ENCODE measurements at places on chromosomes 7 and 10.

DNA sequence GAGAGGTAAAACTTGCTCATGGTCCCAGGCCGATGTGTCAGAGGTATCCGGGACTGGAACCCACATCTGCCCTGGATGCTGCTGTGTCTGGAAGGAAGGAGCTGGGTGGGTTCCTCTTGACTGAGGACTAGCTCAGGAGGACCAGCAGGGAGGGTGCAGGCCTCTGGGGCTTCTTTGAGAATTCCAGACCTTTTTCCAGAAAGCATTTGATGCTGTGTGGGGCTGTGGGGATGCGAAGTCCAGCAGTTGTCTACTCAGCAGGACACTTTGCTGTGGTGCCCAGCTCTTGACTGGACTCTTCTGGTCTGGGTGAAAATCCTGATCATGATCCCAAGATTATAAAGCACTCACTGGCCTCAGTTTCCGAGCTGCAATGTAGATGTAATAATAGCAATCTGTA is 1.7 kb downstream of the RAMP3 start:
- no peak for DNase-seq

GRCh38 chr10:131666091-131666490 is 234.7 kb upstream of the PPP2R2D start:
- no peak for DNase-seq

DNA sequence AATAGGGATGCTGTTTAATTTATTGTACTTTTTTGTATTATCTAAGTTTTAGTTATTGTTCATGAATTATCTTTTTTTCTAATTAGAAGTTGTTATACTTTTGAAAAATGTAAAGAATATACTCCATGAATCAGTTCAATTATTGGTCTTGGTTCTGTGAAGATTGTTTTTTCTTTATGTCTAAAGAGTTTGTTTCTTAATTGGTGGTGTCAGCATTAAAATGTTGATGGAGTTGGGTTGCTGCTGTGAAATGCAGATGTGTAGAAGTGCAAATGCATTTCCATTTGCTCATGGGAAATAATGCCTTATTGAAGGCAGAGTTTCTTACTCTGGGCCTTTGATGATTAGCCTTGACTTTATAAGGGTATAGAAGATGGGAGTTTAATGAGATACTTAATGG is 11.9 kb downstream of the NRG3 start:
- DNase-seq = no peak

DNA sequence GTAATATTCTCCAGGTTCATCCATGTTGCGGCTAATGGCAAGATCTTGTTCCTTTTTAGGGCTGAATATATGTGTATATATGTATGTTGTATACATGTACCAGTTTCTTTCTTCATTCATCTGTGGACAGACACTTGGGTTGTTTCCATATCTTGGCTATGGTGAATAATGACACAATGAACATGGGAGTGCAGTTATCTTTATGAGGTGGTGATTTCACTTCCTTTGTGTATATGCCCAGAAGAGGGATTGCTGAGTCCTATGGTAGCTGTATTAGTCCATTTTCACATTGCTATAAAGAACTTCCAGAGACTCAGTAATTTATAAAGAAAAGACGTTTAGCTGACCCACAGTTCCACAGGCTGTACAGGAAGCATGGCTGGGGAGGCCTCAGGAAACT is 17.1 kb upstream of the TSPAN15 start:
- DNase-seq = peak; percentile 28

DNA sequence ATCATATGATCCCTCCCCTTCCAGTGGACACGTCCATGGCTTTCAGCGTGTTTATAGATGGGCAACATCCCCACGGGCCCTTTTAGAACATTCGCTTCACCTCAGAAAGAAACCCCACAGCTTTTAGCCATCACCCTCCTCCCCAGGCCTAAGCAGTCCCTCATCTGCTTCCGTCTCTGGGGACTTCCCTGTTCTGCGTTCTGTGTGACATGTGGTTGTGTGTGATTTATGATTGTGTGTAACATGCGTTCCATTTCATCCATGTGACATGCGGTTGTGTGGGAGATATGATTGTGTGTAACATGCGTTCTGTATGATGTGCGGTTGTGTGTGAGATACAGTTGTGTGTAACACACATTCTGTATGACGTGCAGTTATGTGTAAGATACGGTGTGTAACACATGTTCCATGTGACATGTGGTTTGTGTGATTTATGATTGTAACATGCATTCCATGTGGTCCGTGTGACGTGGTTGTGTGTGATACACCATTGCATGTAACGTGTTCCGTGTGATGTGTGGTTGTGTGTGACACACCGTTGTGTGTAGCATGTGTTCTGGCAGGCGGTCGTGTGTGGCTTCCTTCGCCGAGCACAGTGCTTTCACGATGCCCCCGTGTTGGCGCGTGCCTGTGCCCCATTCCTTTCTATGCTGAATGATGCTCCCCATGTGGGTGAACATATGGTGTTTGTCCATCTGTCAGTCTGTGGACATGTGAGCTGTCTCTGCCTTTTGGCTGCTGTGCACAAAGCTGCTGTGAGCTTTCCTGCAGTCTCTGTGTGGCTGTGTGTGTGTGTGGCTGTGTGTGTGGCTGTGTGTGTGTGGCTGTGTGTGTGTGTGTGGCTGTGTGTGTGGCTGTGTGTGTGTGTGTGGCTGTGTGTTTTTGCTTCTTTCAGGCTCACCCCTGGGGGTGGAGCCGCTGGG is 26.2 kb downstream of the PWWP2B start:
- no peak for DNase-seq

GRCh38 chr7:27073076-27073475 is 22.7 kb downstream of the HOXA1 start:
- DNase-seq = no peak

- peak; percentile 18 for DNase-seq
Observed at GRCh38 chr7:31734456-31734855, 47.4 kb downstream of the PPP1R17 start.

All from HFFc6 (cell line).